ENCODE measurements at places on chromosomes 7 and 10.

DNA sequence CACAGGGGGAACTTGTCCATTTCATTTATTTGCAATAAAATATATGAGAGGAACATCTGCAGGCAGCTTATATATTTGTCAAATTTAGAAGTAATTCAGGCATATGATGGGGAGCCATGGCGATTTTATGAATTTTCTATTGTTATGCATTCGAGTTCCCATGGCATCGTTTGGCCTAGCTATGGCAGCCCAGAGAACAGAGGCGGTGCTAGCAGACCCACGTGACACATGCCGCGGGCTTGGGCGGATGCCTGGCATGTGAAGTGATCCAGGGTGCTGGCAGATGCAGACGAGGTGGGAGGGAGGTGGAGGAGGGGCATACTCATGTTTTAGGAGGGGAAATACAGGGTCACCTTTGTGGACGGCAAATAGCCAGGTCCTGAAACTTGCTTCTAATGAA lies 560.0 kb upstream of the GALNT17 start:
- no peak for DNase-seq

GRCh38 chr7:27677912-27678612 lies 15.4 kb upstream of the HIBADH start:
- DNase-seq = no peak

GRCh38 chr7:31664890-31665289 lies 22.1 kb upstream of the PPP1R17 start:
- DNase-seq = no peak

DNA sequence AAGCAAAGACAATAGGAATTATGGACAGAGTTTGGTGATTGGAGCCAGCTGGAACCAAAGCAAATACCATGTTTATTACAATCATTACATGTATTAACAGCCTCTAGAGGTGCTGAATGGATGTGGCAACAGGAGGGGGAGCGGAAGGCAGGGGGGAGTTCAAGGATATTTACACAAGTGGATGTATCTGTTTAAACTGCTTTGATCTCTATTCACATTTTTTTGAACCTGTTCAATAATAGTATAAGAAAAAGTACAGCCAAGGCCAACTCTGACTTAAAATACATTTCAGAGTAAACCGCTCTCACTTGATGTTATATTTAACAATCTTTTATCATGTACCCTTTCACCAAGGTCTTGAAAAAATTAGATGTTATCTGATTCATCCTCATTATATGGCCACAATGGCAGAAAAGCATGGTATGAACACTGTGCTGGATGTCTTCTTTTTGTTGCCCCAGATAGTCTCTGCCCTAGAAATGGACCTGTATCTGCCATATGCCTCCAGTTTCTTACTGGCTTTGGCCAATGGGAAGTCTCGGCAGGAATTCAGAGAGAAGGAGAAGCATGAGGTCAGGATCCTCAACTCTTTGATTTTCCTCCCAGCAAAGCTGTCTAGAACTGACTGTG lies 88.2 kb upstream of the FAM133B start:
- no peak for DNase-seq

GRCh38 chr10:61628875-61629513 lies 33.7 kb upstream of the CABCOCO1 start:
- no peak for DNase-seq

All from LNCaP clone FGC (cell line).